Neural crest cell (in vitro differentiated cells): ENCODE measurements at places on chromosomes 7 and 10. TPM values are rescaled to one million over a fixed set of nuclear protein-coding genes. Genes with fewer than 3 reads are reported as not detected.

DNA sequence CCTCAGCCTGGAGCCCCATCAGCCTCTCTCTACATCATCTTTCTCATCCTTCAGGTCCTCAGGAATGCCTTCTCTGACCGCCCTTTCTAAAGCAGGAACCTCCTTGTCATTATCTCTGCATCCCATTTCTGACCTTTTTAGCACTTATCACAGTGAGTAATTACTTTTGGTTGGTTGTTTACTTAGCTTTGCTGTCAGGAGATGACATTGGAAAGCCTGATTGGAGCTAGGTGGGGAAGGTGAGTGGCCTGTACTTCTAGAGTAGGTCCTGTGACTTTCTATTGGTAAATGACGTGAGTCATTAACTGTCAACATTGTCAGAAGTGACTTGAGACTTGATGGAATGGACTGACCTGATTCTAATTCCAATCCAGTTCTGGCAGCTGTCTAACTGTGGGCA lies 9.3 kb upstream of the SLC25A13 start:
- DNase-seq = no peak
- H3K27ac ChIP-seq = no peak overlapping the region
- H3K27me3 ChIP-seq = no peaks in the 10 kb centered on the region
- H3K36me3 ChIP-seq = no peaks in the 10 kb centered on the region
- H3K4me3 ChIP-seq = no peak overlapping the region
- peaks cover 11% of the 10 kb centered on the region for H3K4me1 ChIP-seq

DNA sequence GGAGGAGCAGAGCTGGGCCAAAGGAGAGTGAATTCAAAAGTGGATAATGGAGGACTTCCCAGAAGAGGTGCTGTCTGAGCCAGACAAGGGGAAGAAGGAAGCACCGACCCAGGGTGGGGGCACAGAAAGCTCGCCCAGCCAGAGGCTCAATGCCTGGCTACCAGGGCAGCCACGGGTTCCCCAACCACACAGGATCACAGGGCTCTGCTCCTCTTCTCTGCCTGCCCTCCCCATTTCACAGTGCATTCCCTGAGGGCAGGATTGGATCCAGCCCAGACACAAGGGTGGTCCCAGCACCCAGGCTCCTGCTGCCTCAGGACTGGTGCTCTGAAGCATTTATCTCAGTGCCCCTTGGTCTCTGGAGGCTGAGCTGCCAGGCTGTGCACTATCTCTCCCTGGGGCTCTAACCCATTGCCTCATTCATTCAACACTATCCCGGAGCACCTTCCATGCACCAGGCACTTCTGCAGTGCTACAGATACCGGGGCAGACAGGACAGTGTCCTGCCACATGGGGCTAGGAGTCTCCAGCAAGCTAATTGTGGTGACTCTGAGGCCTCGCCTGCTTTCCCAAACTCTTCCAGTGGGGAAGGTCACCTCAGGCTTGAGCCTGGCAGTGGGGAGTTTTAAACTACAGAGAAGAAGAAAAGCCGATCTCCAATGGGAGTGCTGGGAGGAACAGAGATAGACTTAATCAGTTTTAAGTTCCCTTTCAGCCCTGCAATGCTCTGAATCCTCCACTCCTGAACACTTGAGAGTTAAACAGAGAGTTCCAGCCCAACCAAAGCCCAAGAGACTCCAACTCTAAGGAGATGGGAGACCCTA lies 201.8 kb upstream of the ZMIZ1 start:
- peak overlapping the region; percentile 85 for H3K27ac ChIP-seq
- no peak overlapping the region for H3K4me3 ChIP-seq
- no peak for DNase-seq

- H3K27me3 ChIP-seq = no peaks in the 10 kb centered on the region
- H3K4me1 ChIP-seq = no peaks in the 10 kb centered on the region
- DNase-seq = no peak
- peaks cover 3% of the 10 kb centered on the region for H3K36me3 ChIP-seq
- H3K27ac ChIP-seq = no peak overlapping the region
Observed at GRCh38 chr7:132242192-132242812, 334.0 kb downstream of the PLXNA4 start.

DNA sequence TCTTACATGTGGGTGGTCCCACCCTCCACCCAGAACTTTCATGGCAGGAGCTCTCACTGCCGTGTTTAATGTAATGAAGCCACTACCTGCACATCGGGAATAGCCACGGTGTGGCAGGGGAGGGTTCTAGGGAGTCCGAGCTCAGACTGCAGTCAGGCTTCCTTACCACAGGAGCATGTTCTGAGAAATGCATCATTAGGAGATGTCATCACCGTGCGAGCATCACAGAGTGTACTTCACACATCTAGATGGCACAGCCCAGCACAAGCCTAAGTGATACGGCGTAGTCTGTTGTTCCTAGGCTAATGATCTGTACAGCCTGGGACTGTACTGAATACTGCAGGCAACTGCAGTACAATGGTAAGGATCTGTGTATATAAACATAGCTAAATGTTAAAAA lies 153.0 kb upstream of the LANCL2 start:
- no peak overlapping the region for H3K4me3 ChIP-seq
- DNase-seq = no peak
- H3K4me1 ChIP-seq = peaks cover 4% of the 10 kb centered on the region
- H3K27ac ChIP-seq = no peak overlapping the region
- no peaks in the 10 kb centered on the region for H3K27me3 ChIP-seq

GRCh38 chr10:94076325-94076841 lies 82.7 kb downstream of the PLCE1 start:
- DNase-seq = no peak
- no peak overlapping the region for H3K4me3 ChIP-seq
- H3K4me1 ChIP-seq = peaks cover 13% of the 10 kb centered on the region
- no peak overlapping the region for H3K27ac ChIP-seq
- no peaks in the 10 kb centered on the region for H3K27me3 ChIP-seq
- peaks cover 2% of the 10 kb centered on the region for H3K36me3 ChIP-seq

DNA sequence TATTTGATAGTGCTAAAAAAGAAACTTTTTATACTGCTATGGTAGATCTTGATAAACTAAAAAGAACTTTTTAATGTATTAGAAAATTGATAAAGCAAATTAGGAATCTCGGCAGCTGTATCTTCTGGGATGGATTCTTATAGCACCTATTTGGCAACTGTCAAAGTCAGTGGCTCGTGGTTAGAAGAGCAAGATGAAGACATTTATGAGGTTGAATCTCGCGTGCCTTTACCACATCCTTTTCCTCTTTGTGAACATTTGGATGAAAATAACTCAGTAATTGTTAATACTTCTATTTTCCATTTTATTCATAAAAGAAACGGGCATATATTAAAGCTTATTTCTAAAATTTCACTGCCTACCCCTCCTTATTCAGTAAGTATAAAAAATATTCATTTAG lies 76.2 kb downstream of the CYP51A1 start:
- H3K27ac ChIP-seq = no peak overlapping the region
- no peaks in the 10 kb centered on the region for H3K27me3 ChIP-seq
- DNase-seq = no peak
- H3K4me3 ChIP-seq = no peak overlapping the region
- peaks cover 10% of the 10 kb centered on the region for H3K4me1 ChIP-seq

DNA sequence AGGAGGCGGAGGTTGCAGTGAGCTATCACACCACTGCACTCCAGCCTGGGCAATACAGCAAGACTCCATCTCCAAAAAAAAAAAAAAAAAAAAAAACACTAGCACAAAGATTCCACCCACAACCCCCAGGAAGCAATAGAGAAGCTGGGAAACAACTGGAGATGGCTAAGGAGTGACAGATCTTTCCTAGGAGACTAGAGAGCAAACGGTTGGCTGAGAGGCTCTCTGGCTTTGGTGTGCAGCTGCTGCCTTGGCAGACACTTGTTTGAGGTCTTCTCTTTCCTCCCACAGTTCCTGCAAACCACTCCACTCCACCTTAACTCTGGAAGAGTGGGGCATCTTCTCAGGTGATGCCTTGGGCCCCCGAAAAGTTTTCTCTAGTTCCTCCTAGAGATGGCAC lies 78.5 kb upstream of the LANCL2 start:
- no peaks in the 10 kb centered on the region for H3K36me3 ChIP-seq
- no peak overlapping the region for H3K4me3 ChIP-seq
- DNase-seq = no peak
- no peaks in the 10 kb centered on the region for H3K4me1 ChIP-seq
- no peak overlapping the region for H3K27ac ChIP-seq

- peaks cover 9% of the 10 kb centered on the region for H3K36me3 ChIP-seq
- no peak overlapping the region for H3K4me3 ChIP-seq
- no peaks in the 10 kb centered on the region for H3K27me3 ChIP-seq
- peak overlapping the region; percentile 30 for H3K27ac ChIP-seq
- peaks cover 10% of the 10 kb centered on the region for H3K4me1 ChIP-seq
- no peak for DNase-seq
Observed at GRCh38 chr10:103648636-103649532, 155.4 kb downstream of the NEURL1 start.

- no peak for DNase-seq
- H3K36me3 ChIP-seq = peaks cover 9% of the 10 kb centered on the region
- H3K27ac ChIP-seq = no peak overlapping the region
- peaks cover 29% of the 10 kb centered on the region for H3K4me1 ChIP-seq
- no peaks in the 10 kb centered on the region for H3K27me3 ChIP-seq
- no peak overlapping the region for H3K4me3 ChIP-seq
Observed at GRCh38 chr10:77973276-77973675, 46.7 kb upstream of the DLG5 start.

DNA sequence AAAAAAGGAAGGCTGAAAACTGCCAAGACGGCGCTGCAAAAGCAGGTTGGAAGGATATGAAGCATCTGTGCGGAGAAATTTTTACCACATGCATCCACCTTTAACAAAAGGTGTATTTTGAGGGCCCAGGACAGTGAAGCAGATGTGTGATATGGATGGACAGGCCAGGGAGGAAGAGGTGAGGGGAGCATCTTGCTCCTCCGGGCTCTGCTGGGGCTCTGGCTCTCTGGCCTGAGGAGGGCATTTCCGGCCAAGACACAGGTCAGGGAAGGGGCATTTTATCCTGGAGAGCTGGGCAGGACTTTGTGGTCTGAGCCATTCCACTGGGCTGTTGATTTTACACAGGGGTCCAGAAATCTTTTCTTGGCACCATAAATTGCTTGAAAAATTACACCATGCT lies 175.1 kb downstream of the ZMYND11 start:
- H3K36me3 ChIP-seq = peaks cover 3% of the 10 kb centered on the region
- H3K4me1 ChIP-seq = no peaks in the 10 kb centered on the region
- DNase-seq = no peak
- no peak overlapping the region for H3K4me3 ChIP-seq
- no peak overlapping the region for H3K27ac ChIP-seq

Gene GIMAP7
- total RNA-seq = not detected in 2 replicates

Gene FAM20C
- 21.9 and 22.7 TPM in 2 replicates for total RNA-seq

Gene RAMP3
- not detected in 2 replicates for total RNA-seq

Gene SAP25
- 3.4 and 4.6 TPM in 2 replicates for total RNA-seq

Gene C7orf33
- total RNA-seq = not detected in 2 replicates

Gene FRAT1
- total RNA-seq = 1.6 and 2.2 TPM in 2 replicates
